IPS-NIHi11 (cell line): ENCODE measurements at places on chromosomes 7 and 10.
A peak's percentile ranks its signal among the peaks of the same experiment; 100 is the strongest.

DNA sequence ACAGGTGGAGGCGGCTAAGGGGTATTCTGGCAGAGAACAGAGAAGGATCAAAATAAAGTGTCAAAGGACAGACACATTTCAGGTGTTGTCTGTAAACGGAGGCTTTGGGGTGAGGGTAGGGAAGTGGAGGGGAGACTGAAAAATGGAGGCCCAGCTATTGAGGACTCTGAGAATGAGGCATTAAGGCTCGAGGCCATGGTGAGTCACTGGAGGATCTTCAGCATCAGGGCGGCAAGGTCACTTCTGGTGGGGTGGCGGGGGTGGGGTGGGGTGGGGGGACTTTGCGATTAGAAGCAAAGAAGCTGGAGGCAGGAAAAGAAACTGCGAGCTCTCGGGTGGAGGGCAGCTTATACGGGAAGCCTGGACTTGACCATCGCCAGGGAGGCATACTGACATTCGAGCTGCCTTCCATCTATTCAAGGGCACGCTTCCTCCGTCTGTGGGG, 58.4 kb upstream of the PCGF5 start:
- peak; percentile 23 for DNase-seq

- no peak for DNase-seq
Observed at GRCh38 chr10:117964536-117964935, 82.2 kb downstream of the RAB11FIP2 start.

- DNase-seq, result no peak
Observed at GRCh38 chr7:37420946-37421695, 27.5 kb downstream of the ELMO1 start.

DNA sequence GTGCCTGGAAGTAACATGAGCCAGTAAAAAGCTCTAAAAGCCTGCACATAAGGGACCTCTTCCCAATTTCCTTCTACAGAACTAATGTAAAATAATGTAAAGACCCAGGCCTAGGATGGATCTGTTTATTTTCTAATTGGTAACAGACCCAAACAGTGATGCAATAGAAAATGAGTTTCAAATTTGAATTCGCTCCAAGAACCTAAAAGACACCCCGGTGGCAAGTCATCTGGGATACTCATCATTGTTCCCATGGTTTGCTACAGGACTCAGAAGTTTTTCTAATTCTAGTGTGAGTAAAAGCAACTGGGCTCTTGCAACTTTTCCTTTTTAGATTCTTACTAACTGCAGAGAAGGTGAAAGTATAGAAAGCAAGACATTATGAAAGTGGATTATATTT, 271.3 kb upstream of the CACNA2D1 start:
- DNase-seq, result no peak

DNA sequence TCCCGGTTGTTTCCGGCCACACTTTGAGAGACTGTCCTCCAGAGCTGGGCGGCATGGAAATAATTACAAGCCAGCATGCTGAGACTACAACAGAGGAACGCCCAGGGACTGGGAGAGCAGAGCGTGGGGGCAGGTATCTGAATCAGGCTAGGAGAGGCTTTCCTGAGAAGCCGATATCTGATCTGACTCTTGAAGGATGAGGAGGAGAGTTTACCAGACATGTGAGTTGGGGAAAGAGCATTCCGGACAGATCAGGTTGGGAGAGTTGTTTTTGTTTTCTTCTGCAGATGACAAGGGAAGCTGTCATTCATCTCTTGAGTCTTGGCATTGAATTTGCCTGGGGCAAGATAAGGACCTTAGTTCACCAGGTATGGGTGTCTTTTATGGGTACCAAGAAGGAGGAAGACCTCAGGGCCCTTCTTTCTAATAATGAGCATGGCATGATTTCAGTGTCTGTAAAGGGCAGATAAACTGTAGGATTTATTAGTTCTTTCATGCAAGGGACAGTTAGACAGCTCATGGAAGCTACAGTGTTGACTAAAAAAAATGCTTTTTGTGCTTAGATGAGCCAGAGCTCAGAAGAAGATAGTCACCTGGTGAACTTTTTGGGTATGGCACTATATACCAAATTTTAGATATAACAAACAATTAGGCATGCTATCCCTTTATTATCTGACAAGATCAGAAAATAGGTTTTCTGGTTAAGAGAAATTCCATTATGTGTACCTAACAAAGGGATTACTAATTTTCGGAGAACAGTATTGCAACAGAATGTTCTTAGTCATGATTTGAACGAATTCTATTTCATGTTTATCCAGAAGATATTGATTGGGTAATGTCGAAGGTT, 36.2 kb downstream of the WBP1L start:
- DNase-seq, result no peak

GRCh38 chr10:77173615-77174461, 463.8 kb downstream of the KCNMA1 start:
- DNase-seq, result peak; percentile 87

DNA sequence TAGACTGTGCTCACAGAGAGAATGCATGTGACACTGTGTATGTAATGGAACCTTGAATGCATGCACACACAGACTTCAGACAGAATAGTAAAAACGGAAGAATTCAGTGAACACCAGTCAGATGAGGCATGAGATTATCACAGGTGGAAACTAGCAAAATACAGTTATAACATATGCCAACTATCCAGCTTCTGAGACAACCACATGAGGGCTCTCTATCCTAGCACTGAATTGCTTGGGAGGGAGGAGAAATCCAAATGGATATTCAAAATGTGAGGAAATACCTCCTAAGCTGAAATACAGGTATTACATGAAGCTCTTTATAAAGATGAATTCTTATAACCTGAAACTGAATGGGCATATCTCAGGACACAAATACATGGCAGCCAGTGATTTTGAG, 30.6 kb downstream of the GARS1 start:
- no peak for DNase-seq

GRCh38 chr10:75654772-75655171, 223.3 kb downstream of the LRMDA start:
- DNase-seq, result no peak

GRCh38 chr7:154504918-154505317, 452.7 kb downstream of the DPP6 start:
- DNase-seq, result no peak

DNA sequence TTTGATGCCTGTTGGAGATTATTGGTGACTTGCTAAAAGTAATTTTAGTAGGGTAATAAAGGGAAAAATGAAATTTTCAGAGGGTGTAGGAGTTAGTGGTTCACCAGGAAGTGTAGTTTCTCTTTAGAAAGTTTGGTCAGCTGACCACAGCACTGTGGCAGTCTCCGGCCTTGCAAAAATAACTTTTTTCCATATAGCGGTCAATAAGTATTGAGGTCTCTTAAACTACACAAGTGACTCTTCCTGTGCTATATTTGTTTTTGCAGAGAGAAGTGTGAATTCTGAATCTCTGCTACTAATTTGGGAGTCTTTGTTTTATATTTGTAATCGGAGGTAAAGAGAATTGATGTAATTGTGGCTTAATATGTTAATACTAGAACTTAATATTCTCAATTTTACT, 24.3 kb downstream of the PTPN12 start:
- no peak for DNase-seq

DNA sequence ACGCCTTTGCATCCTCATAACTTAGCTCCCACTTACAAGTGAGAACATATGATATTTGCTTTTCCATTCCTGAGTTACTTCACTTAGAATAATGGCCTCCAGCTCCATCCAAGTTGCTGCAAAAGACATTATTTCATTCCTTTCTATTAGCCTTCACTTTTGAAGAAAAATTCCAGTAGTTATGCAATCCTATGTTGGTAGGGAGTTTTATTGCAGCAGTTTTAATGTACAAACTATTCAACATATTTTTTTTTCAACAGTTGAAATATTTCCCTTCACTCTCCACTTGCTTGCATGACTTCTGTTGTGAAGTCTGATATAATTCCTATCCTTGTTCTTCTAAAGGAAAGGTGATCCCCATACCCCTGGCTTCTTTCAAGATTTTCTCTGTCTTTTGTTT, 27.3 kb upstream of the ARHGAP22 start:
- no peak for DNase-seq

GRCh38 chr10:22544325-22545068, 169.9 kb downstream of the PIP4K2A start:
- DNase-seq, result no peak

DNA sequence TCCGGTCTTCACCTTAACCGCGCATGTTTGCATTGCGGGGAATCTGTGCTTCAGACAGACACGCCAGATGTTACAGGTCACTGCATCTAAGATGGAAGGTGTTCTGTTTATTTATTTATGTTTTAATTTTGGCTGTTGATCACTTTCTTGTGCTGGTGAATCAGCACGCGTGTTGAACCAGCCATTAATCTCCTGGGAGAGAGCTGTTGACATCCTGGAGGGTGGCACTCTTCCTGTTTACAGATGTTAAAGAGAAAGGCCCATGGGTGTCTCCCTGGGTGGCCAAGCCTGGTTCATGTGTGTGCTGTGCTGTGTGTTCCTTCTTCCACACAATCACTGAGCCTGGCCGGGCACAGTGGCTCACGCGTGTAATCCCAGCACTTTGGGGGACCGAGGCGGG, 355.3 kb downstream of the PAXIP1 start:
- no peak for DNase-seq

DNA sequence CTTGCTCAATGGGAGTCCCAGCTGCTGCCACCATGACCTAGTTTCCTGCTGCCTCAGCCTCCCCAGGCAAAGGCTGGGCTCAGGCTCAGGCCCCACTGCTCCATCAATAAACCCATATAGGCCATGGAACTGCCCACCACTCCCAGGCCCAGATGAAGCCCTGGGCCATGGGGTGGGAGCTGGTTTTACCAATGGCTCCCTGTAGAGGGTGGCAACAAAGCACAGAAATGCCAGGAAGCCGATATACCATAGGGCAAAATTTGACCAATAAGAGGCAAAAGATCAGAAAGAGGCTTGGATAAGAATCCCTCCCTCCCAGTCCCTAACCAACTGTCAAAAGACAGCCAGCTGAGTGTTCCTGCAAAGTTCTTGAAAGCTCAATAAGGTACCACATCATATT, 101.8 kb upstream of the DOCK1 start:
- DNase-seq, result no peak

- DNase-seq, result no peak
Observed at GRCh38 chr10:505419-505818, 184.0 kb downstream of the DIP2C start.

GRCh38 chr10:77919713-77920108, 6.8 kb downstream of the DLG5 start:
- DNase-seq, result no peak

- no peak for DNase-seq
Observed at GRCh38 chr10:43167498-43167889, 29.2 kb downstream of the CSGALNACT2 start.

- no peak for DNase-seq
Observed at GRCh38 chr7:143012001-143012400, 14.9 kb downstream of the OR9A2 start.

DNA sequence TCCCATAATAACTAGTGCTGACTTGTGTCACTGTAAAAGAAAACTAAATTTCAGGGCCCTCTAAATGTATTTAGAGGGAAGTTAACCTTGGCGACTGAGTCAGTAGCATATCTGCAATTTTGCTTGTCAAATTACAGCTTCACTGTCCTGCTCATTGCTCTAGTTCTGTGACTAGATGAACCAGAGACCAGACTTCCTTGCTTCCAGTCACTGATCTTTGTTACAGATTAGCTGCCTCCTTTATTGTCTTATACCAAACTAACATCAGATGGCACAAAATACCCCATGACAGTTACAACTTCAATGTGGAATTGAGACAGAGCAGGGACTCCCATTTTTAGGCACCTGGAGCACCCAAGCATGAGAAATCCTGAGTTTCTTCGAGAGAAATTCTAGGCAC, 79.9 kb upstream of the POM121L12 start:
- no peak for DNase-seq

- DNase-seq, result peak; percentile 82
Observed at GRCh38 chr7:36291387-36292316, 98.0 kb upstream of the ANLN start.
